ENCODE measurements at places on chromosomes 13 and 19.

GRCh38 chr19:55441692-55442321 is 1.3 kb downstream of the SHISA7 start:
- no peak for DNase-seq

DNA sequence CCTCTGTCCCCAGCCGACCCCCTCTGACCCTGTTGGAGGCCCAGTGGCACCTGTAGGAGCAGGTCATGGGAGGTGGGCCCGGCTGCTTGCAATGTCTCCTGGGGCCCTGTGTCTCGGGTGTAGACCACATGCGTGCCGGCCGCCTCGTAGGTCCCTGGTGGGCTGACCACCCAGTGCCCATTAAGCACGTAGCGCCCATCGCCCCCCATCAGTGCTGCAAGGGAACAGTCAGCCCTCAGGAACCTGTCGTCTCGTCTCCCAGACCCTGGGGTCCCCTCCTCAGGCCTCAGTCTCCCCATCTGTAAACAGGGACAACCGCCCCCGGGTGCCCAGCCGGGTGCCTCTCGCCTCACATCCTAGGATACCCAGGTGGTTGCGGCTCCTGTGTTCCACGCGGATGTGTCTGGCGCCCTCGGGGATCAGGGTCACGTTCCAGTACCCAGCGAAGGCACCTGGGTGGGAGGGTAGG is 5.6 kb downstream of the ADAMTSL5 start:
- DNase-seq: no peak

- no peak for DNase-seq
These were observed 18.9 kb upstream of the KBTBD7 start for GRCh38 chr13:41213316-41213715.

DNA sequence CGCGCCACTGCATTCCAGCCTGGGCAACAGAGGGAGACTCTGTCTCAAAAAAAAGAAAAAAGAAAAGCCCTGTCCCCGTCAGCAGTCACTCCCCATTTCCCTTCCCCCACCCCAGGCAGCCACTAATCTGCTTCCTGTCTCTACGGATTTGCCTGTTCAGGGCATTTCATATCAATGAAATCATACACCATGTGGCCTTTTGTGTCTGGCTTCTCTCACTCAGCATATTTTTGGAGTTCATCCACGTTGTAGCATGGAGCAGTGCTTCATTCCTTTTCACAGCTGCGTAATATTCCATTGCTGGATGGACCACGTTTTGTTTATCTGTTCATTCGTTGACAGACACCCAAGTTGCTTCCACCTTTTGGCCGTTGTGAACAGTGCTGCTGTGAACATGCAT is 36.1 kb upstream of the KLF2 start:
- no peak for DNase-seq

DNA sequence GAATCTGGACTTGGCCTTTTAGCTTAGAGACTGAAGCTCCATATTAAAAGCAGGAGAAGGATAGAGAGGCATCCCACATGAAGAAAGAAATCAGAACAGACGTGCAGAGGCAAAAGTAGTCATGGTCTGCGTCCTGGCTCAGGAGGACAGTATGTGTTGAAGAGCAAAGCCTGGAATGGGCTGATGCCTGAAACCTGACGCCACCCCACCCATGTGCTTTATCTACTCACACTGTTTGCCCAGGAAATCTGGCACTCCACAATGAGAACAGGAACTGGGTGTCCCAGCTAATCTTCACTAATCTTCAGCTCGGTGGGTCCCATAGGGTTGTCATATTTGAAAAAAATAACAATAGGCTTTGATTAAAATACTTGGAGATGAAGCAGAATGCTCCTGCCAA is 549.0 kb upstream of the GPC6 start:
- DNase-seq: no peak

DNA sequence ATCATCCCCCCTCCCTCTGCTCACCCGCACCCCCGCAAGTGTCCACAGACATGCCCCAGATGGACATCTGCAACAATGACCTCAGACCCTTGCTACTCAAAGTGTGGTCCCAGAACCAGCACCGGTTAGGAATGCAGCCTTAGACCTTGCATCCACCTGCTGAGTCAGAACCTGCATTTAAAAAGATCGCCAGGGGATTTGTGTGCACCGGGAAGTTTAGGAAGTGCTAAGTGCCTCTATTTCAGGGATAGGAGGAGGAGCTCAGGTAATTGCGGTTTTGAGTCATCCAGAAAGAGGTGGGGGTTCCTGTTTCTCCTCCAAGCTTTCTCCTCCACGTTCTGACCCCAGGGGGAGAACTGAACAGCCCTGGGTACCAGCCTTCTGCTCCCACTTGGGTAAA is 46.2 kb downstream of the CACNA1A start:
- no peak for DNase-seq

- no peak for DNase-seq
These were observed 793.9 kb upstream of the PCDH9 start for GRCh38 chr13:68023838-68024581.

- no peak for DNase-seq
These were observed 29.1 kb downstream of the SIGLEC5 start for GRCh38 chr19:51600940-51601580.

DNA sequence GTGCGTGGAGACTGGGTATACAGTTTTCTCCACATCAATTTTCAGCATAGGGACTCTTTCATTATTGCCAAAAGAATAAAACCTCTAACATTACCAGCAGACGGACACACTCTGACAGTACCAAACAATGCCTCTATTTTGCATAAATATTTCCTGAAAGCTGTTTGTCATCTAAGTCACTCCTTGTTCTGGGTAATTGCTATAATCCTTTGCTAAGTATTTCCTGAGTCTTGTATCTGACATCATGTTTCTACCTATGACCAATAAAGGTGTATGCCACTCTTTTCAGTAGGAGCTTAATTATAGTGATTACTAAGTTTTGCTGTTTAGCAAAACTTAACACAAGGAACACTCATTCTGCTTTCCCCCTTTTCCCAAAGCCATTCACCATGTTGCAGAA is 886.5 kb downstream of the SLITRK6 start:
- no peak for DNase-seq

GRCh38 chr19:49585023-49585422 is 3.9 kb downstream of the PRRG2 start:
- no peak for DNase-seq

- no peak for DNase-seq
These were observed 18.6 kb upstream of the TNFAIP8L1 start for GRCh38 chr19:4620675-4621074.

All from CD8-positive, alpha-beta memory T cell (primary cell).